ENCODE measurements at places on chromosomes 6 and 20.

DNA sequence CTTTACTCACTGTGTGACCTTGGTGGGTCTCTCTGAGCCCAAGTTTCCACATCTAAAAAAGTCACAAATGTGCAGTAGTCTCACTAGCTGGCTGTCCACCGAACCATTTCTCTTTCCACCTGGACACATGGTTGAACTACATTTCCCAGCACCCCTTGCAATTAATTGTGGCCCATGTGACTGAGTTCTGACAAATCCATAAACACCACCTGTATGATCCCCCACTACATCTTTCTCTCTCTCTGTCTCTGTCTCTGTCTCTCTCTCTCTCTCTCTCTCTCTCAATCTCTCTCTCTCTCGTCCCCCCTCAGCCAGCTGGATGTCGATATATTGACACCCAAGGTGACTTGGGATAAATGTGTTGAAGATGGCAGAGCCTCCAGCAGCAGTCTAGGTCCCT is 42.8 kb downstream of the SNHG17 start:
- no peak for DNase-seq

DNA sequence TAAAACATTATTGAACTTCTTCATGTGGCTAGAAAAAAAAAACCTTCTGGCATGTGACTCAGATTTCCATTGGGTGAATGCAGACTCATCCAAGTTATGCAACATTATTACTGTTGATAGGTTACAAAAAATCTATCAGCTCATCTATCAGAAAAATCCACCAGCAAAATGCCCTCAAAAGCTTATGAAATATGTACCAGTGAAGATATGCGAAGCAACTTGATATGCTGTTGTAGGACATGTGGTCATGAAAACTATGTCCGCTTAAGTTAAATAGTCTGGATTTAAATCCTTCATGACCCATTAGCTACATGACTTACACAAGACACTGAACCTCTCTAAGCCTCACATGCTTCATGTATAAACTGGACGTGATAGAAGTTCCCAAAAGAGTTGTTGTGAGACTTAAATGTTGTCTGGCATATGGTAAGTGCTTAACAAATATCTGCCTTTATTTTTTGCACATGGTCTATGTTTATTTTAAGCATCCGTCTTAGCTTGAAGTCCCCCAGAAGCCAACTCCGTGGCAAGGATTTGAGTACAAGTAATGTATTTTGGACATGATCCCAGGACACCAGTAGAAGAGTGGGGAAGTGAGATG is 12.5 kb upstream of the BFSP1 start:
- peak; percentile 43 for DNase-seq

GRCh38 chr6:45002390-45003105 is 325.6 kb upstream of the RUNX2 start:
- no peak for DNase-seq

DNA sequence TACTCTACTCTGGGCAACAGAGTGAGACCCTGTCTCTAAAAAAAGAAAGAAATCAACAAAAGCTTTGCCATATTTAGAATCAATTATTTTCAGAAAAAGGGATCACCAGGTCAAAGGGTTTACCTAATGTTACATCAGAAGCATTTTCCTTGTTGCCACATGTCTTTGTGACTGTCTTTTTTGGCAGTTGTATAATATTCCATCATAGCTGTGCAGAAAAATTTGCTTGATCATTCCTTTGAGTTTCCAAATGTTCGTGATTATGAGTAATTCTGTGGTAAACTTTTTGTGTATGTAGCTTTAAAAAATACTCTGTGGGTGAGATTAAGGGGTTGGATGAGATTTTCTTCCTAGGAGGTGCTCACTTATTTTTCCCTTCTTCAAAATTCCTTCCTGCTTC is 26.4 kb downstream of the PNPLA1 start:
- no peak for DNase-seq

GRCh38 chr6:16285467-16286150 is 47.2 kb downstream of the GMPR start:
- DNase-seq, result no peak

DNA sequence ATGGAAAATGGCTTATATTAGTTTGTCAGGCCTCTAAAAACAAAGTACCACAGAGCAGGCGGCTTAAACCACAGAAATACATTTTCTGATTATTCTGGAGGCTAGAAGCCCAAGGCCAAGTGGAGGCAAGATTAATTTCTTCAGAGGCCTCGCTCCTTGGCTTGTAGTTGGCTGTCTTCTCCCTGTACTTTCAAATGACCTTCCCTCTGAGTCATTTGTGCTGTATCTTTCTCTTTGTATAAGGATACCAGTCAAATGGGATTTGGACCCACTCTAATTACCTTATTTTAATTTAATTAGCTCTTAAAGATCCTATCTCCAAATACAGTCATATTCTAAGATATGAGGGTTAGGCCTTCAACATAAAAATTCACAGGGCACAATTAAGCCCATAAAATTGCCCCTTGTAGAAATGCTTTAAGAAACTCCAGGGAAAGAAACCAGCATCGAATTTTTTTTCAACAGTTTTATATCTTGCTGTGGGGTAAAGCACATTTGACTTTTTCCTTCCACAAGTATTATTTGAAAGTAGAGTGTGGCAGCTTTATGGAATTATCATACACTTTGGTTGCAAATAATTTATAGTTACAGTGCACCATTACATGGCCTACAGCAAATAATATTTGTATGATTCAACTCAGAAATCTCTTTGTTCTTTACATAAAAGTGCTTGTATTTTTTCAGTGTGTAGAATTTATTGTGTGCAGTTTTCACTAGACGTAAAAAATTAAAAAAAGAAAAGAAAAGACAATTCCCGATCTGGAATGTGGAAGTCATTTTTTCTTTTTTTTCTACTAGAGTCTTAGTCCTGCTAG is 706.1 kb downstream of the KIF16B start:
- DNase-seq, result no peak

- DNase-seq, result no peak
Observed at GRCh38 chr6:12241493-12242175, 48.5 kb upstream of the EDN1 start.

DNA sequence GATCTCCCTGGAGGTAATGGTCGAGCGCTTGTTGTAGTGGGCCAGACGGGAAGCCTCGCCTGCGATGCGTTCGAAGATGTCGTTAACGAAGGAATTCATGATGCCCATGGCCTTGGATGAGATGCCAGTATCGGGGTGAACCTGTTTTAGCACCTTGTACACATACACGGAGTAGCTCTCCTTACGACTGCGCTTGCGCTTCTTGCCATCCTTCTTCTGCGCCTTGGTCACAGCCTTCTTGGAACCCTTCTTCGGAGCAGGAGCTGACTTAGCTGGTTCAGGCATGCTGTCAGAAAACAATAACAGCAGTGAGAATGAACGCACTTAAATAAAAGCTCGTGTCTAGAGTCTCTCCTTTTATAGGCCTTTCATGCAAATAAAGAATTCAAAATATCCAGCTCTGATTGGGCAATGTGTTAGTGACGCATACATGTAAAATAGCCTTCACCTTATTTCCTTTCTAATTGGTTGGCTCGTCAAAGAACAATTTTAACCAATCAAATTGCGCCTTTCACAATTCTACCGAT is 129.2 kb downstream of the HFE start:
- DNase-seq, result peak; percentile 95

GRCh38 chr6:100132005-100132404 is 138.0 kb upstream of the MCHR2 start:
- no peak for DNase-seq

DNA sequence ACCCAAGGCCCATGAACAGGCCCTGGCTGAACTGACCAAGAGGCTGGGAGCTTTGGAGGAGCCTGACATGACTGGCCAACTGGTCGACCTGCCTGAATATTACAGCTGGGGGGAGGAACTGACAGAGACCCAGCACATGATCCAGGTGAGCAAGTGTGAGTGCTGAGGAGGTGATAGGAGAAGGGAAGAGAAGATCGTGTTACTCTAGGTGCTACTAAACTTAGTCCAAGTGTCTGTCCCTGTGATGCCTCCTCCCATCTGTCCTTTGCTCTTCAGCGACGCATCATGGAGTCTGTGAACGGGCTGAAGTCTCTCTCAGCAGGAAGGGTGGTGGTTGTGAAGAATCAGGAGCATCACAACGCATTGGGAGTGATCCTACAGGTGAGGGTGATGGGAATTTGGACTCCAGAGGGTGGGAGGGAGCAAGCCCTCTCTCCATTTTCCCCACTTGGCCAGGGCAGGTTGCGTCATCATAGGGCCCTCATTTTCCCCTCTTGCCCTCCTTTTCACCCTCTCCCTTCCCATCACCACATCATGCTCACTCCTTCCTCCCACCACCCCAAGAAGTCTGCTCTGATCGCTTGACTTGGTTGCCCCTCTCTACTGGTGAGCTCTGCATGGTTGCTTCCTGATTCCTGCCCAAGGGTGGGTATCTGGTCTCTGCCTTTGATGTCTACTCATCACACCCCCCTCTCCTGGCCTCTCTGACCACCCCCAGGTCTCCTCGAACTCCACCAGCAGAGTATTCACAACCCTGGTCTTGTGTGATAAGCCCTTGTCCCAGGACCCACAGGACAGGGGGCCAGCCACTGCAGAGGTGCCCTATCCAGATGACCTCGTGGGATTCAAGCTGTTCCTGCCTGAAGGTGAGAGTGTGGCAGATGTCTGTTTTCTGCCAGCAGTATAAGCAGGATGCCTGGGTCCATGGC is 4.7 kb downstream of the DXO start:
- DNase-seq, result no peak

- DNase-seq, result no peak
Observed at GRCh38 chr6:157273756-157274470, 49.4 kb downstream of the TMEM242 start.

All from non-pigmented ciliary epithelial cell (primary cell).